AG04449 (cell line): ENCODE measurements at places on chromosomes 16 and 17.
A peak's percentile ranks its signal among the peaks of the same experiment; 100 is the strongest.

- no peak for DNase-seq
Measured at GRCh38 chr16:77327717-77328116, 107.1 kb downstream of the ADAMTS18 start.

GRCh38 chr16:9090101-9090959 is 1.1 kb upstream of the HAPSTR1 start:
- no peak for DNase-seq

- no peak for DNase-seq
Measured at GRCh38 chr17:83002118-83002805, 77.1 kb upstream of the METRNL start.

DNA sequence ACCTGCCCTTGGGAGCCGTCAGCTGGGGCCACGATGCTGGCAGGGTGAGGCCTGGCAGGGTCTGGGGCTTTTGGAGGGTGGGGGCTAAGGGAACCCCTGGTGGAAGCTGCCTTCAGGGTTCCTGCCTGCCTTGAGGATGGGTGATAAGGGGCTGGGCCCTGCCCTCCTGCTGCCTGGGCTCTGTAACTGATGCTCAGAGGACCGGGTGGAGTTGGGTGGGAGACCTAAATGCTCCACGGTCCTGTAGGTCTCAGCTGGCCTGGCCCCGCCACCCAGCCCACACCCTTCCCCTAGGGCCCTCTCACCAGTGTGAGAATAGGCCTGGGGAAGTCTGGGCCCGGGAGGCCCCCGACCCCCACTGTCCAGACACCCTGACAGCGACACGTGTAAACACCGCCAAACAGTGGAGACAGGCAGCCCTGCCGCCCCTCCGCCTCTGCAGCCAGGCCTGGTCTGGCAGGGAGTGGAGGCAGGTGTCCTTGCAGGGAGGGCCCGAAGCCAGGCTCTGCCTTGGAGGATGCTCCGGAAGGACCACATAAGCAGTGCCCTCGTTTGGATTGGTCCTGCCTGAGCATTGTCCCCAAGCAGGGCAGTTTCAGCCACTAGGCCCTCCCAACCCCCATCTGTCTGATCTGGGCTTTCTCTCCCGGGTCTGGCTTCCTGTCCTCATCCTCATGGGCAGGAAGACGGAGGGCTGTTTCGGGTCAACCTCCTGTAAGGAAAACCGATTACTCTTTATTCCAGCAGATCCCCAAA is 6.5 kb upstream of the BAHCC1 start:
- no peak for DNase-seq

- no peak for DNase-seq
Measured at GRCh38 chr17:42670789-42671657, 5.8 kb downstream of the PLEKHH3 start.

DNA sequence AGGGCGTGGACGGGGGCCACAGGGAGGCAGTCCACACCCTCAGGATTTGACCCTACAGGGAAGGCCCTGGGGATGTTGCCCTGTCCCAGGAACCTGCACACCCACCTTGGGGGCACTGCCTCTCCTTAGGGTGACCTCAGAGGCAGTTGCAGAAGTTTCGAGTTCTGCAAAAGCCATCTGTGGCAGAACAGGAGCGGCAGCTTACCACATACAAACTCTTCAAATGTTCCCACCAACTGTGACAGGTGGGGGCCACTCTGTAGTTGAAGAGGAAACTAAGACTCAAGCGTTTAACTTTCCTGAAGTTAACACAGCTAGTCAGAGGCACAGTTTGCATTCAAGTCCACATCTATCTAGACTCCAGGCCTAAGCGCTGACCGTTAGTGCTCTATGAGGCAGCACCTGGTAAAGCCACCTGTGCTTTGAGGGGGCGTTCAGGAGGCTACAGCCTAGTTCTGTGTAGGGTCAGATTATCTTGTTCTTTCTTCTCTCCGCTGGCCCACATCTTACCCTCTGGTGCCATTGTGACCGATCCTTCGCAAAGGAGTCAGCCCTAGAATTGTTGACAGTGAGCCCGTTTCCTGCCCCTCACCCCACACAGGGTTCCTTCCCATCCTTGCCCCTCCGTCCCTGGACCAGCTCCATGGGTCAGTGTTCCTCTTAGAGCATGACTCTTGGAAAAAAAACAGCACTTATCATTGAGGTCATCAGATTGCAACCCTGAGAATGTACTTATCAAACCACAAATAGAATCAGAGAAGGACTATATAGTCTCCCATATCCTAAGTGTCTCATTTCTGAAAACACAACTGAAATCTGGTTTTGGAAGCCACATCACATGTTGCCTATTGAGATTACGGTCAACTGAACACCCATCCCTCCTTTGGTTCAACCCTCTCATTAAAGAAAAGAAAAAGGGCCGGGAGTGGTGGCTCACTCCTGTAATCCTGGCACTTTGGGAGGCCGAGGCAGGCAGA is 45.4 kb downstream of the CDH1 start:
- no peak for DNase-seq

DNA sequence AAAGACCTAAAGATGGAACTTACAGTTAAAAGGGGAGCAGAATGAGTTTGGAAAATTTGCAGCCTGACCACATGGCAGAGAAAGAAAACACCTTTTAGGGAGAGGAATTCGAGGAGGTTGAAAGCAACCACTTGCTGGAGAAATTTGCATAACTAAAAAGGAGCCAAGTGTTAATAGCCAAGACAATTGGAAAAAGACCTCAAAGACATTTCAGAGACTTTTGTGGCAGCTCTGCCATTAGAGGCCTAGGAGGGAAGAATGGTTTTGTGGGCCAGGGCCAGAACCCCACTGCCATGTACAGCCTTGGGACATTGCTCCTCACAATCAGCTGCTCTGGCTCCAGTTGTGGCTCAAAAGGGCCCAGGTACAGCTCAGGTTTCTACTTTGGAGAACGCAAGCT is 338.5 kb downstream of the UTP18 start:
- DNase-seq = no peak

DNA sequence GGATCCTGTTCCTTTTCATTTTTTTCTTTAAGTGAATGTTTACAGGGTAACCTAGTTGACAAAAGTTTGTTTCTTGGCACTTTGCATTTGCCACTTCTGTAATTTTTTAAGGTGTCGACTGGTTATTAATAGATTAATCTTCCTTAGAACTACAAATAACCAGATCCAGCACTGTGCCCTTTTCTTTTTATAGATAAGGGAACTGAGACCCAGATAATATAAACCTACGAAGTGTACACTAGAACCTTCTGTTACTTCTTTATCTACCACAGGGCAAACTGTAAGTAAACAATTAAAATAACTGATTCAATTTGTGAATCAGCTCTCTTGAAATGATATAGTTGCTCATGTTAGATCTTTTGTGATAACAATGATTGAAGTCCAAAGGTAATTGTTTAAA is 55.4 kb downstream of the NLK start:
- no peak for DNase-seq

DNA sequence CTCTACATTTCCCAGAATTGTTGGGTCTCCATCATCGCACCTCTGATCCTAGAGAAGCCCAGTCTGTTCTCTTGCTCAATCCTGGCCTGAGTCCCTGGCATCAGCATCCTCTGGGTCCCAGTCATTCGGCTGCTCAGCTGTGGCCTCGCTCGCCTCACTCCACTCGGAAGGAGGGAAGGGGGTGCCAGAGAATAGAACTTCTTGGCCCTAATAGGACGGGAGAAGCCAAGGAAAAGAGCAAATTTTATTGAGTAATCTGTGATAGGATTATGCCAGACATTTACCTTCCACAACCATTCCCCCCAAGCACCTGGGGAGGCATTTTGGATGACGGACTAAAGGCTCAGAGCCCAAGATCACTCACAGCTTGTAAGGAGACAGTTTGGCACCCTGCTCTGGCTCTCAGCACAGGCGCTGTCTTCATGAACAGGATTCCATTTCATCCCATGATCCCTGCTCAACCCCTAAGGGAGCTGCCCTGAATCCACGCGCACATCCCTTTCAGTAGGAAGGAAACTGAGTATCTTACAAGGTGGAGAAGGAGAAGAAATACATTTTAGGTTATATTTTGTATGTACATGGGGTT is 498 bp upstream of the CLEC10A start:
- no peak for DNase-seq

GRCh38 chr17:60864708-60865005 is 187.0 kb downstream of the BCAS3 start:
- no peak for DNase-seq

- peak; percentile 49 for DNase-seq
Measured at GRCh38 chr17:57370037-57370581, 113.8 kb downstream of the MSI2 start.

DNA sequence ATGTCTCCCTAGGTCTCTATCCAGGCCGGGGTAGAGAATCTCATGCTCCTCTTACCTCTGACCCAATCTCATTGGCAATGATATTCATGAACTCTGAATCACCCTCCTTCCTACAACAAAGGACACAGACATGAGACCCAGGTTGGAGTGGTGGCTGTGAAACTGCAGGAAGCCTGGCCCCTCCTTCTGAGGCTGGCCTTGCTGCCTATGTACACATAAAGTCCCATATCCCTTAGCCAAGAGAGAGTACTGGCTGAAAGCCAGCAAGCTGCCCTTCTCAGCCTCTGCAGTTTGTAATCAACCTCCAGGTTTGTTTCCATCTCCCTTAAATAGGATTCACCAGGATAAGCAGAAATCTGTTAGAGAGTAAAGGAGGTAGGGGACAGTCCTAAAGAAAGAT is 10.6 kb downstream of the AARSD1 start:
- DNase-seq = no peak

GRCh38 chr16:7745276-7745675 is 412.6 kb downstream of the RBFOX1 start:
- DNase-seq = no peak

GRCh38 chr16:16143038-16143763 is 80.1 kb downstream of the ABCC6 start:
- no peak for DNase-seq

DNA sequence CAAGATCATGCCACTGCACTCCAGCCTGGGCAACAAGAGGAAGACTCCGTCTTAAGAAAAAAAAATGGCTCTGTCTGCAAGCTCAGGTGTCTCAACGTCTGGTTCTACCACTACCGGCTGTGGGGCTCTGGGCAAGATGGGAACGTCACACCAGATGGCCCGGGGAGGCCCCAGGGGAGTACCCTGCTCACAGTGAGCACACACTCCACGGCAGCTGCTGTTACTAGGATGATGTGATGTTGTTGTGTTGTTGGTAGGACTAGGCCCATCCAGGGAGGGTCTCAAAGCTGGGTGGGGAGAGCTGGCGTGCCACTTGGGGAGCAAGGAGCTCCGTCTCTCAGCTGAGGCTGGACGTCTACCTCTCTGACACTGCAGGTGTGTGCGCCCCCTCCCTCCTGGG is 9.4 kb upstream of the NPTX1 start:
- no peak for DNase-seq

DNA sequence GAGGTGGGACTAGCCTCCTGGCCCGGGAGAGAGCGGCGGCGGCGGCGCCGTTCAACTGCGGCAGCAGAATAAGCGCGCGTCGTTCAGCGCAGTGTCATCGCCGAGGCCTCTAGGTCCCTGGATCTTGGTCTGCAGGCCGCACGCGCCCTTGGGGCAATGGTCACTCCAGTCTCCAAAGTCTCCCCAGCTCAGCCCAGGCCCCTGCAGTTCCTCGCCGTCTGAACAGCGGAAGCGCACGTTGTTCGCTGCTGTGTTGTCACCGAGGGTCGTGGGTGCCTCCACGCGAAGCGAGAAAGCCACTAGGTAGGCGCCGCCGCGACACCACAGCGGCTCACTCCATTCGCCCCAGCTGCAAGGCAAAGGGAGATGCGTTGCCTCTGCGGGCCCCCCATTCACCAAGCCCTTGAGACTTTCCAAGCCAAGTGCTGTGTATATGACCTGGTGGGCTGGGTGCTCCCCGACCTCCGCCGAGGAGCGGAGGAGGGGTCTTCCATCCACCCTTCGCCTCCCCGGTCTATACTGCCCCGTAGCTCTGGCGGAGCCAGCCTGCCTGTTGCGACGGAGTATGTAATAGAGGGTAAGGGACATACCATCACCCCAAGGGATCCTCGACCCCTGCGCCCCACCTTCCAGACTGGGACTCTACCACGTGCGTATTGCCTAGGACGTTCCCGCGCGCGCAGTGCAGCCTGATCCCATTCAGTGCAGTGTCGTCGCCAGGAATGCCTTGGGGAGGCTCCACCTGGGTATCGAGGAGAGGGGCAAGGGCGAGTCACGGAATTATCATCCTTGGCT is 656 bp downstream of the VMO1 start:
- DNase-seq = no peak

DNA sequence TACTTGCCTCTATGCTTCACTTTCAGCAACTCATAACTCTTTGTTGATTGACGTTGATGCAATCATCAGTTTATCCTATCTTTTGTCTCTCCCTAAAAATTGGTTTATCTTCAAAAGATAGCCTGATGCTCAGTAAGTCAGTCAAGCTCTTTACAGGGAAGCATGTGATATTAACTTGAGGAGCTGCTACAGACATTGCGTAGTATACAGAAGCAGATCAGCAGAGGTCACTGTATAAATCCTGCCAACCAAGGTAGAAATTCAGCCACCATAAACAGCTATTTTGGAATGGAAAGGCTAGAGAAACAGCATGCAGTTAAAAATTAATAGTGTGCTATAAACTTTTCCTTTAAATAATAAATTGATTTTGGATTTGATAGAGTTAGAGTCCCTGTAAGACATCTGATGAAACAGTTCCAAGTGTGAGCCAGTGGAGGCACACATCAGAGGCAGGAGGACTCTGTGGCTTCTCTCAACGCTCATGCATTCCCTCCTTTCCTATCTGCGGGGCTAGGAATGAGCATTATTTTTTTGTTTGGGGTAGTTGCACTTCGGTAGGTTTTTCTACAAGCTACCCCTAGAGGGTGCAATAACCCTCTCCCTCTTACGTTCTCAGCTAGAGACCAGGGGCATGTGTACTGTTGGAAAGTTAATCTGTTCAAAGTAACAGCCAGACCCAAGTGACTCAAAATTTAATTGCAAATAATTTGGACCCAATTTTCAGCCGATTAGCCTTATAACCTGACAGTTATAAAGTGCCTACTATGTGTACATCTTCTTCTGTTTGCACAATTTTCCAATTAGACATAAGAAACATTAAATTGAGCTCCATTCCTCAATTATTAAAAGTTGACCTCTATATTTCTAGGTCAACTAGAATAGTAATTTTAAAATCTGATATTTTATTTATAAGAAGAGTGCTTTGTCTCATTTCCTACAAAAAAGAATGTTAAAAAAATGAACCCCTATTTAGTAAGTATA is 647.7 kb upstream of the SOX9 start:
- DNase-seq = no peak

DNA sequence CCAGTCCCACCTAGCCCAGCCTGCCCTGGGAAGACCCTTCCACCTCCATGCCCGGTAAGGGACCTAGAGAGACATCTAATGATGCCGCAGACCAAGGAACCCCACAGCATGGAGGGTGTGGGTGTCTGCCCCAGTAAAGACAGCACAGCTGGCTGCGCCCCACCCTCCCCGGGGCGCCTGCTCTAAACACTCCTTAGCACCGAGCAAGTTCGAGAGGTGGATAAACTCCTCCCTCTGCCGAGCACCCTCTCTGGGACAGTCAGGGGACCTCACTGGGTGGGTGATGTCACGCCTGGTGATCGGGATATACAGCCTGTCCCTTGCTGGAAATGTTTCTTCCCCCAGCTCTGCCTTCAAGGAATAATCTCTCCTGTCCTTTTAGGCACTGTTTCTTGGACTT is 16.7 kb upstream of the DNAI2 start:
- DNase-seq = no peak

GRCh38 chr16:72894293-72895151 is 153.4 kb downstream of the ZFHX3 start:
- DNase-seq = no peak
